ENCODE measurements at places on chromosomes 13 and 19. TPM values are rescaled to one million over a fixed set of nuclear protein-coding genes. Genes with fewer than 3 reads are reported as not detected.

PDE4A gene
- 16.9 TPM for total RNA-seq

HCN2 gene
- 5.4 TPM for total RNA-seq

- DNase-seq = no peak
These were observed 34.3 kb upstream of the PCDH8 start for GRCh38 chr13:52882785-52883184.

RAB3A gene
- 36.3 TPM for total RNA-seq

- no peak for DNase-seq
These were observed 16.0 kb upstream of the CYP4F2 start for GRCh38 chr19:15913830-15914229.

LNX2 gene
- 13.4 TPM for total RNA-seq

DNA sequence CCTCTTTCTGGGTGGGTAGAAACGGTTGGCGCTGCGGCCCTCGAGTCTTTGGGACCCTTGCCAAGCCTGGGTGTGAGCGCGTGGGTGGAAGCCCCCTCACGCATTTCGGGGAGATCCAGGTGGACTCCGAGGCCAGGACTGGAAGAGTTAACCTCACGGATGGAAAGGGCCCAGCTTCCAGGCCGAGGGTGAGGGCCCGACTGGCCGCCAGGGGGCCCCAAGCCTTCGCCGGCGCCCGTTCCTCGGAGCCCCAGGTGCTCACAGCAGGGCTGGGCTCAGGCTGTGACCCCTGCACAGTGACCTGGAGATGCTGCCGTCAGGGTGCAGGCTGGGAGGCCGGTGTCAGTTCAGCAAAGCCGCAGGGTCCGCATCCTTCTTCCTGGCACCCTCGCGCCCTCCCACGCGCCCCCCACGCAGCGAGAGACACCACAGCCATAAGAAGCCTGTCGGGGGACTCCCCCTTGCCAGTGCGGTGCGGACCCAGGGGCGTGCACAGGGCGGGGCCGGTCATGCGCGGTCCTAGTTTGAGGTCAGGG is 34.2 kb upstream of the TMEM255B start:
- DNase-seq = peak; percentile 84

- DNase-seq = no peak
These were observed 4.9 kb upstream of the PDE4C start for GRCh38 chr19:18230941-18231734.

DNA sequence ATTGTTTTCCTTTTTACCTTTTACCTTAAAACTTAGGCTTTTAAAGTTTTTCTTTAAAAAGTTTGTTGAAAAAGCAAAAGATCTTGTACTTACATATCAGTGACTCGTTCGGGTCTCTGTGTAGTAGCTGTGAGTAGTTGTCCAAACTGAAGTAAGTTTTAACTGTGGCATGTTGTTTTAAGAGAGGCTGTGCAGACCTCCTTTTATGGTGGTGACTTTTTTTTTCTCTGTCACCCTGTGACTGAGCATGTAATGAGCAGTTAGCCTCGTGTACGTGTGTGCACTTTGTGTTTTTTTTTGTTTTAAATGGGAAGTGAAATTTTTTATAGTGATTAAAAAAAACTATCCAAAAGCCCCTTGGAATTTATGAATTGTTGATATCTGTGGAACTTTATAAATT is at the start of gene GPR183:
TSS of gene GPR183 (minus strand) at position 153 of the 400 bp plus-strand sequence. CDS start 11,254 bp downstream, outside the sequence.
- no peak for DNase-seq

APC2 gene
- 0.18 TPM for total RNA-seq

DNA sequence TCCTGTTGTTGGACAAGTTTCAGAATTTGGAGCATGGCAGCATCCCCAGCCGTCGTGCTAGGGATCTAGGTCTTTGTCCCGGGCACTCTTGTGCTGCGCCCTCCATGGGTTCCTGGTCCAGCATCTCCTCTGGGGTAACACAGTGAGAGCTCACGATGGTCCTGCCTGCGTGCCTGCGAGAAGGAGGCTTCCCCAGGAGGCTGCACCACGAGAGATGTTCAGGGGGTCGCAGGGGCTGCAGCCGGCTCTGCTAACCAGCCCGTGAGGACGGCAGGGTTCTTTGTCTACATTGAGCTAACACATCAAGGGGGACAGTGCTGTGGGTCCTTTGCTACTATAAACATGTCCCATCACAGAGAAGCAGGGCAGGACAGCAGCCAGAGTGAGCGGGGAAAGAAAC is 103.9 kb upstream of the SOX1 start:
- DNase-seq = no peak

DNA sequence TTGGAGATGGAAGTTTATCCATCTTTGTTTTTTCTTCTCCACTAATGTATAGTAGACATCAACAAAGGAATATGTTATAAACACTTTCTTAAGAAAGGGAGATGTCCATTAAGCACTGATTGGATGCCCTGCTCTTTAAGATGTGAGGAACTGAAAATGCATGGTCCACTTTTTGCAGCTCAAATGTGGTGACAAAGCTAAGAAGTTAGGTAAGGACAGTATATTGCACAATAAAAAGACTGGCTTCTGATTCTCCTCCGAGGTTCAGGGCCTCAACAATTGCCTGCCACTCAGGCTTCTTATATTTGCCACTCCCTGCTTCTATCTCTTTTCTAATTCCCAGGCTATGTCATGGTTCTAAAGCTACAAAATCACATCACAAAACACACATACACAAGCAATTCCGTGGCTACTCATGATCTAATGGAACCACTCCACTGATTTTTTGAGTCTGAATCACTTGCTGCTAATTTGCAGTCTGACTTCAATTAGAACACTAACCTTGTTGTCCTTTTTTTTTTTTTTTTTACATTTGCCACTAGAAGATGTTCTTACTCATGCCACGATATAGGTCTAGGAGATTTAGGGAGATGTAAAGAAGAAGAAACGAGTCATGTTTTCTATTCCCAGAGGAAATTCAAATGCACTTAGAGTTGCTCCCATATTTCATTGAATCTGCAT is 29.6 kb upstream of the TNFSF11 start:
- DNase-seq = no peak

DNAJC15 gene
- 32.1 TPM for total RNA-seq

TSKS gene
- total RNA-seq = 0.80 TPM

GRCh38 chr13:43425234-43425633 is 361.5 kb downstream of the ENOX1 start:
- no peak for DNase-seq

ANGPTL4 gene
- 83.5 TPM for total RNA-seq

DNA sequence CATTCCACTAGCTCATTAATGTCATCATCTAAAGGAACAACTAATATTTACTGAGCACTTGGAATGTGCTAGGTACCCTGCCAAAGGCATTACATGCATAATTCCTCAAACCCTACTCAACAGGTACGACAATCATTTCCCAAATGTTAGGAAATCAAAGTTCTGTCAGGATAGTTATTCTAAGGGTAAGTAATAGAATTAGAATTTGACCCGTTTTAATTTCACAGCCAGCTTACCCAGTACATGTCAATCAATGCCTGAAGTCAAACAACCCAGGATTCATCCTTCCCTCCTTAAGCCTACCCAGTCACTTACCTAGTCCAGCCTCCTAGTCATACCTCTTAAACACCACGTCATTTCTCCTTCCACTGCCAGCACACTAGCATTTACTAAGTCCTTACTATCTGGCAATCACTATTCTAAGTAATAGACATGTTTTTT is 2.4 kb downstream of the LNX2 start:
- DNase-seq = no peak

GRK1 gene
- 0.09 TPM for total RNA-seq

DNA sequence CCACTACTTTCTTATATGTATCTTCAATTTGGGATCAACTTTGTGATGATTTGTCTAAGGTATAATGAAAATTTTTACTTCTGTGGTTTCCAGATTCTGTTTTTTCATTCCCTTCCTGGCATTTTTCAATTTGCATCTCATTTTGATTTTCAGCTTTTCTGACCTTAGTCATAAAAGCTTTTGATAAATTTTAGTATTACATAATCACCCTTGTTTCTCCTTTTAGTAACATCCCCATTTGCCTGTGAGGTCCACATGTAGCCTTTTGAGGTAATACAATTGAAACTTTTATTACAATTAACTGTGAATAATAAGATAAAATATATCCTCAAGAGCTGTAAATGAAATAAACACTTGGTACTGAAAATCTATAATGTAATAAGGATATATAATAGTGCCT is 31.2 kb downstream of the LACC1 start:
- no peak for DNase-seq

FOXA3 gene
- total RNA-seq = not detected

DNA sequence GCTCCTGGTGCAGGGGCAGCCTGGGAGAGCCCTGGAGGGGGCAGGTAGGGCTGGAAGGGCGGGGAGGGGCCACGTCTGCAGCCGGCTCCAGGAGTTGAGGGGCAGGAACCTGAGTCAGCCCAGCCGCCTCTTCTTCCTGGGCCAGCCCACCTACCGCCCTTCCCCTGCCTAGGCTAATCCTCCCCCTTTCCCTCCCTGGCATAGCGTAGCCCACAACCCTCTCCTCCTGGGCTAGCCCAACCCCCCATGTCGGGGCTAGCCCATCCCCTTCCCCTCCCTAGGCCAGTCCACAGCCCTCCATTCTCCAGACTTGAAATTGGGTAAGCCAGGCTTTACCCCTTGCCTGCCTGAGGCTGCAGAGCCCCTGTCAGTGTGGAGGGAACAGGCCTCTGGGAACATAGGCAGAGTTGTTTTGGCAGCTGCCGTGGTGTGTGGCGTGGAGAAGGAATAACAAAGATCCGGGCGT is 20.6 kb upstream of the WDR18 start:
- DNase-seq = no peak

- DNase-seq = no peak
These were observed 1881.5 kb upstream of the PCDH20 start for GRCh38 chr13:63297163-63297562.

RYR1 gene
- 1.7 TPM for total RNA-seq

RFXAP gene
- 4.0 TPM for total RNA-seq

- no peak for DNase-seq
These were observed 147.9 kb downstream of the PAN3 start for GRCh38 chr13:28286263-28286662.

CAPS gene
- total RNA-seq = 2.5 TPM

FAM124A gene
- 8.9 TPM for total RNA-seq

FFAR1 gene
- total RNA-seq = not detected

DNA sequence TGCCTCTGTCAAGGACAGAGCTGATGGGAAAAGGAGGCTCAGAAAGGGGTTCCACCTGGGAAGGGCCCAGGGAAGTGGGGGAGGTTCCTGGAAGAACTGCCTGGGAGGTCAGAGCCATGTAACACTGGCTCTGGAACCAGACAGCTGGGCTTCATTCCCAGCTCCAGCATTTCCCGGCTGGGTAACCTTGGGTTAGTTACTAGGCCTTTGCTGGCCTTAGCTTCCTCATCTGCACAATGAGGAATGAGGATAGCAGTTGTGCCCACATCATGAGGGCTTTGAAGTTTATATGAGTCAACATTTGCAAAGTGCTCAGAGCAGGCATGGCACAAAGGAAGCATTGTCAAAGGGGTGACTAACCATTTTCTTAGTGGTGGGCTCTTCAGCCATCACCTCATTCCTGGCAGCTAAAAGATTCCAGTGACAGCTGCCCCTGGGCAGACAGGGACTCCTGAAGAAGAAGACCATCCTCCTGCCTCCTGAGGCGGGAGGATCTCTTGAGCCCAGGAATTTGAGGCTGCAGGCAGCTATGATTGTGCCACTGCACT is 1.7 kb upstream of the DNAJB1 start:
- DNase-seq = no peak

DNA sequence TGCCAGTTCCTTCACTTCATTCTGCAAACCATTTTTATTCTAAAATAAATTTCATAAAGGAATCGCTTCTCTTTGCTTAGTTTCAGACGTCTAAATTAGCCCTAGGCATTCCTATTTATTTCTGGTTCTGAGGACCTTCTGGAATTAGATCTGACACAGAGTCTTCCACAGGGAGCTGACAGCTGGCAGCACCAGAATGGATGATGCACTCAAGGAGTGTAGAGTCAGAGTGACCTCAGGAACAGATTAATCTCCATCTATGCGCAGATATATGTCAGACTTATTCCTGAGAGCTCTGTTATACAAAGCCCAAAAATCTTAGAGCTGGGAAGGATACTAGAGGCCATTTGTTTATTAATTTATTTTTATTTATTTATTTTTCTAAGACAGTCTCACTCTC is 450.8 kb downstream of the HS6ST3 start:
- no peak for DNase-seq
